AG10803 (cell line): ENCODE measurements at places on chromosomes 7 and 10.

DNA sequence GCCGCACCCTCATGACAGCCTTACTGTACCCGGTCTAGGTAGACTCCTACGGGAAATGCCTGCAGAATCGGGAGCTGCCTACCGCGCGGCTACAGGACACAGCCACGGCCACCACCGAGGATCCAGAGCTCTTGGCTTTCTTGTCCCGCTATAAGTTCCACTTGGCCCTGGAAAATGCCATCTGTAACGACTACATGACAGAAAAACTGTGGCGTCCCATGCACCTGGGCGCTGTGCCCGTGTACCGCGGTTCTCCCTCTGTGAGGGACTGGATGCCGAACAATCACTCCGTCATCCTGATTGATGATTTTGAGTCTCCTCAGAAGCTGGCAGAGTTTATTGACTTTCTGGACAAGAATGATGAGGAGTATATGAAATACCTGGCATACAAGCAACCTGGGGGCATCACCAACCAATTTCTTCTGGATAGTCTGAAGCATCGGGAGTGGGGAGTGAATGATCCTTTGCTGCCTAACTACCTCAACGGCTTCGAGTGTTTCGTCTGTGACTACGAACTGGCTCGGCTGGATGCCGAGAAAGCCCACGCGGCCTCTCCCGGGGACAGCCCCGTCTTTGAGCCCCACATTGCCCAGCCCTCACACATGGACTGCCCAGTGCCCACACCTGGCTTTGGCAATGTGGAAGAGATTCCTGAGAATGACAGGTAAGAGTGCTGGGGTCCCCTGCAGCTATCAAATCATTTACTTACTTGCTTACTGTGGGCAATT, 8.5 kb upstream of the CHCHD1 start:
- DNase-seq, result no peak

DNA sequence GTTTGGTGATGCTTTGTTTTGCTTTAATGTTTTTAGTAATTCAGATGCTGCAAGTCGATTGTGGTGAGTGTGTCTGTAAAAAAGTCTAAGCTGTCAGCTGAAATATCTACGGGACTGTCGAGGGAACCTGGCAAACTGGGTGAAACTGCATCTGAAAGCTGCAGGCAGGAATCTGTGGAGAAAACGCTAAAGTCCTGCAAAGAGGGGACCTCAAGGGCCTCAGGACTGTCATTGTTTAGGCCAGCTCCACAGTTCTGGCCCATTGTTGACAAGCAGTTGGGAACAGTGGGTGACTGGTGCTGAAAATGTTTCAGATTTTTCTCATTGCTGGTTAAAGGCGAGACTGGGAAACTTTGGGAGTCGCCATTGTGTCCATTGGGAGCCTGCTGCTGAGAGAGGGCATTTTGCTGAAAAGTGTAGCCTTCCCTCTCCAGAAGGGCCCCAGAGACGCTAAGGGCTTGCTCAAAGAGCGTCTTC, 1.8 kb downstream of the HOXA2 start:
- no peak for DNase-seq

DNA sequence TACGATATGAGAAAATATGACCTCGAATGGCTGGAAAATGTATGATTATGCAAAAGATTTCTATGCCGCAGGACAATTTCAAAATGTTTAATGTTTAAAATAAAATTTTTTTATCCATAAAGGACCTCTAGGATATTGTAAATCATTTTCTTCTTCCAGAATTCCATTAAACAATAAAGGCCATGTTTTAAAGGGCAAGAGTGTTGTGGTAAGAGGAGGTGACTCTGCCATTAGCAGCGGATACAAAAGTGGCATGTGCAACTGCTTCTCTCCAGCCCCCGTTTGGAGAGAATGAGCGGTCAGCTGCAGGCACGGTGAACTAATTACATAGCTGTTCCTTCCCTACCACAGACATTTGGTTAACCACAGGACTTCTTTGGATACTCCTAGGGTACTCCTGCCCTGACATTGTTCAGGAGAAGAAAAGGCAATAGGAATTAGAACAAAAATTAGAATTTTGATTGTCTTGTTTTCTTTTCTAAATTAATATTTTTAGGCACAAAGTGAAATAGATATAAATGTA, 63.8 kb downstream of the HBP1 start:
- peak; percentile 56 for DNase-seq

GRCh38 chr10:79273604-79274003, 73.7 kb upstream of the PPIF start:
- no peak for DNase-seq

- DNase-seq, result peak; percentile 66
These were observed 194.9 kb downstream of the SUGCT start for GRCh38 chr7:40329601-40330153.

DNA sequence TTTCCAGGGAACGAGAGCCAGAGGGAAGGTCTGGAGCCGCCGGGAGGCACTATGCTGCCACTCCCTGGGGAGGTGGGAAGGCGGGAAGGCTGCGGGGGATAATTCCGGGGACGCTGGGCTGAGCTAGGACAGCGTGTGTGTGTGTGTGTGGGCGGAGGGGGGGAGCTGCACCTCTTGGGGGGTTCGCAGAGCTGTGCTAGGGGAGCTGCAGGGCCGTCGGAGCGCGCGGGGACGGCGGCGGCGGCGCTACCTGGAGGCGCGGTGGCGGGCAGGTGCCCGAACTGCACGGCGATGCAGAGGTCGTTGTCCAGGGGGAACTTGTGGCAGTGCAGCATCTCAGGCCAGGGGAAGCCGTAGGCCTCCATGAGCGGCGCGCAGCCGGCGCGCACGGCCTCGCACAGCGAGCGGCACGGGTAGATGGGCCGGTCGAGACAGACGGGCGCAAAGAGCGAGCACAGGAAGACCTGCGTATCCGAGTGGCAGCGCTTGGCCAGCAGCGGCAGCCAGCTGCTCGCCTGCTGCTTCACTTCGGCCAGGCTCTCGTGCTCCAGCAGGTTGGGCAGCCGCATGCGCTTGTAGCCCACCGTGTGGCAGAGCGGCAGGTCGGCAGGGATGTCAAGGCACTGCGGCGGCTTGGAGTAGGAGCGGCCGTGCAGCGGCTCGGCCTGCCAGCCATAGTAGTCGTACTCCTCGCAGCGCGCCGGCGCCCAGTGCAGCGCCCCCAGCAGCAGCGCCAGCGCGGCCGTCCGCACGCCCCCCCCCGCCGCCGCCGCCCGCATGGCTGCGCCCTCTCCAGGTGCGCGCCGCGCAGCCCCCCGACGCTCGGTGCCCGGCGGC, 526 bp downstream of the SFRP5 start:
- peak; percentile 11 for DNase-seq

DNA sequence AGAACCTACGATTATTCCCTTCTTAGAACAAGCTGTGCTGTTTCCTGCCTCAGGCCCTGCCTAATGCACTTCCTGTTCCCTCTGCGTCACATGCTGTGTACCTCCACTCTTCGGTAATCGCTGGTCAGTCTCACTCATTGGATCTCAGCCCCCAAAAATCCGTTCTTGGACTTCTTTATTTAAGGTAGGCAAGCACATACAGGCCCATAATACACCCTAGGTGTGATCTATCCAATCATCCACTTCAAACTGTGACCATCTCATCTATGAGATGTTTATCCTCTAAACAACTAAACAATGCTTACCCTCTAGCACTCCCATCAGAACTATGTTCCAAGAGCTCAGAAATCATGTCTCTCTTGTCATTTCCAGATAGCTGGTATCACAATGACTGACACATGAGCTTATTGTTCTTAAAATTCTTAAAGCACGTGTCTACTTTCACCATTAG, 83.9 kb downstream of the CADPS2 start:
- DNase-seq, result no peak

DNA sequence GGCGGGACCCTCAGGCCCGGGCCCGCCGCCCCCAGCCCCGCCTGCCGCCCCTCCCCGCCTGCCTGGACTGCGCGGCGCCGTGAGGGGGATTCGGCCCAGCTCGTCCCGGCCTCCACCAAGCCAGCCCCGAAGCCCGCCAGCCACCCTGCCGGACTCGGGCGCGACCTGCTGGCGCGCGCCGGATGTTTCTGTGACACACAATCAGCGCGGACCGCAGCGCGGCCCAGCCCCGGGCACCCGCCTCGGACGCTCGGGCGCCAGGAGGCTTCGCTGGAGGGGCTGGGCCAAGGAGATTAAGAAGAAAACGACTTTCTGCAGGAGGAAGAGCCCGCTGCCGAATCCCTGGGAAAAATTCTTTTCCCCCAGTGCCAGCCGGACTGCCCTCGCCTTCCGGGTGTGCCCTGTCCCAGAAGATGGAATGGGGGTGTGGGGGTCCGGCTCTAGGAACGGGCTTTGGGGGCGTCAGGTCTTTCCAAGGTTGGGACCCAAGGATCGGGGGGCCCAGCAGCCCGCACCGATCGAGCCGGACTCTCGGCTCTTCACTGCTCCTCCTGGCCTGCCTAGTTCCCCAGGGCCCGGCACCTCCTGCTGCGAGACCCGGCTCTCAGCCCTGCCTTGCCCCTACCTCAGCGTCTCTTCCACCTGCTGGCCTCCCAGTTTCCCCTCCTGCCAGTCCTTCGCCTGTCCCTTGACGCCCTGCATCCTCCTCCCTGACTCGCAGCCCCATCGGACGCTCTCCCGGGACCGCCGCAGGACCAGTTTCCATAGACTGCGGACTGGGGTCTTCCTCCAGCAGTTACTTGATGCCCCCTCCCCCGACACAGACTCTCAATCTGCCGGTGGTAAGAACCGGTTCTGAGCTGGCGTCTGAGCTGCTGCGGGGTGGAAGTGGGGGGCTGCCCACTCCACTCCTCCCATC, 82.7 kb downstream of the PAX2 start:
- DNase-seq, result no peak

- DNase-seq, result no peak
These were observed 154.8 kb downstream of the GRK5 start for GRCh38 chr10:119362122-119362521.

- no peak for DNase-seq
These were observed 9.7 kb downstream of the RTKN2 start for GRCh38 chr10:62258926-62259325.

DNA sequence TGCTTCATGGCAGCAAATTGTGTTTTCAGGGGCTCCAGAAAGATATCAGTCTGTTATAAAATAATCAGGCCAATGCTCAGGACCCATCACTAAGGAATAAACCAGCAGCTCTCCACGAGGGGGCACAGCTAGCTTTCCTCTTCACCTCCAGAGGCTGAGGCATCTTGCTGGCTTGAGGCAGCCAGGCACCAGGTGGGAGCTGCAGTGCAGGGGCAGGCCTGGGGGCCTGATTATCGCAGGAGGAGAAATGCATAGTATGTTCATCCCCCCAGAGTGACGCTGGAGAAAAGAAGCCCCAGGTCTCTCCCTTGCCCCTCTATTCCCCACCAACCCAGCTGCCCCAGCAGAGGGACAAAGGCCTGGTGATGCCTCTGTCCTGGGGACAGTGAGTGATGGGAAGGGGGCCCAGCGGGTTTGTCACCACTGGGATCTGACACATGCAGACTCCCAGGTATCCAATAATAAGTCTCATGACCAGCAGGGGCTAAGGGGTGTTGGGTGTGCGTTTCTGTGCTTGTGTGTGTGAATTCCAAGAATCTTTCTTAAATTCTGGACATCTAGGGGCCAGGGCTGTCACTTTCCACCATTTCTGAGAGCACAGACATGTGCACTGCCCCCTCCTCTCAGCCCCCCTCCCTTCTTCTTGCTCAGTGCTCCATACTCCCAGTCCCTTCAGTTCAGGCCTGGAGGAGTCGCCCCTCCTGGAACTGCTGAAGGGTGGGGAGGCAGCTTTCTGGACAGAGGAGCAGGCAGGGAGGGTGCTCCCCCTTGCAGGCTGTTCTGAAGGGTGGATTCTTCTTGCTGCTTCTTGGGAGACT, 128.1 kb upstream of the FAM20C start:
- peak; percentile 71 for DNase-seq

DNA sequence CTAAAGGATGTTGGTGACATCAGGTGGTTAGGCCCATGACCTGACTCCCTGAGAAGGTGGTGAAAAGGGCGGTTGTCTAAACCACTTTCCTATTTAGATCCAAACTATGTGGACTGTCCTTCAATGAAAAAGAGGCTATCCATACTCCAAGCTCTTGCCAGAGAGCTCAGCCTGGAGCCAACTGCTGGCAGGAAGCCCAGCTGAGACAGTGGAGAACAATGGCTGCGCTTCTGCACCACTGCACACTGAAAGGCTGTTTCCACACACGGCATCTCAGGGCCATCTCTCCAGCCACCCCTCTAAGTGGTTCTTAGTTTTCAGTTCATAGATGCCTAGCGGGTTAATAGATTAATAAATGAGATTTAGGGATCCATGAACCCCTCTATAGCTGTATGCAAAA, 488.8 kb upstream of the ZMIZ1 start:
- no peak for DNase-seq

- DNase-seq, result peak; percentile 76
These were observed 980 bp downstream of the FHIP2A start for GRCh38 chr10:114822444-114823076.

DNA sequence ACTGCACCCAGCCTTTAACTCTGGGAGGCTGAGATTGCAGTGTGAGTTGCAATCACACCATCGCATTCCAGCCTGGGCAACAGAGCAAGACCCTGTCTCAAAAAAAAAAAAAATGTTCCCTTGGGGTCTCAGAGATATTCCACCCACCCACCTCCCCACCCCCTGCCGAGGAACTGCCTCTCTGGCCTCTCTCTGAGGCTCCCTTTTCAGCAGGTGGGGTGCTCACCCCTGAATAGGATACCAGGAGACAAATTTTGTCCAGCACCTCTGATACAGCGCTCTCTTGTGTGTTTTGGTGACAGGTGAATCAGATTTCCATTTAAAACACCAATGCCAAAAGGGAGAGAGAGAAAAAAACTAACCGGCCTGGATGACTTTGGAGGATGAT, 92.6 kb upstream of the KIF5B start:
- DNase-seq, result no peak

- DNase-seq, result no peak
These were observed 77.3 kb downstream of the FAM13C start for GRCh38 chr10:59285073-59285472.

DNA sequence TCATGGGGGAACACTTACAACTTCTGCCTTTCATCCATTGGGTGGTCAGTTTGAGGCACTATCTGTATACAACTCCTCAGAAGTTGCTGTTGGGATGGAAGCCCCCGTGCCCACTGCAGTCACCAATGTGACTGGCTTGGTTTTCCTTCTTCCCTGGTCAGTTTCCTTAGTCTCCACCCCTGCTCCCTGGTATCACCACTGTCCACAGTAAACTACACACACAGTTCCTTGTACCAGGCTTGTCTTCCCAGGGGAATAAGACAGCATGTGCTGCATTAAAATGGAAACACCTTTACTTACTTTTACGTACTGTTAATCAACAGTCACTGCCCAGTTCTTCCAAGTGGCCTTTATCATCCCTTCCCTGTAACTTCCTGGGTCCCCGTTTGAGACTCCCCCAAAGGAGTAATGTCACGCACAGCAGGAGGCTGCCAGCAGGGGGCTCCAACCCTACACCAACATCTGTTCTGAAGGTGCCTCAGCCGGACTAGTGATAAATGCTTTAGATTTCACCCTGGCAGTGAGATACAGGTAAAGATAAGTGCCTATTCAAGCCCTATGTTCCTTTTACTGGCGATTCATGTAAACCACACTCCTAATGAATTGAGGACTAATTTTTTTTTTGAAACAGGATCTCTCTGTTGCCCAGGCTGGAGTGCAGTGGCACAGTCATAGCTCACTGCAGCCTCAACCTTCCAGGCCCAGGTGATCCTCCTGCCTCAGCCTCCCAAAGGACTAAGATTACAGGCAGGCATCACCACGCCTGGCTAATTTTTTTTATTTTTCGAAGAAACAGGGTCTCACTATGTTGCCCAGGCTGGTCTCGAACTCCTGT, 45.3 kb upstream of the PIK3AP1 start:
- peak; percentile 57 for DNase-seq

GRCh38 chr10:129689671-129690071, 222.6 kb downstream of the MGMT start:
- peak; percentile 69 for DNase-seq

- DNase-seq, result no peak
These were observed 228.7 kb downstream of the HECW1 start for GRCh38 chr7:43341132-43341531.
